Omental fat pad (tissue), 4 donors: ENCODE measurements at places on chromosomes 3 and 15.

DNA sequence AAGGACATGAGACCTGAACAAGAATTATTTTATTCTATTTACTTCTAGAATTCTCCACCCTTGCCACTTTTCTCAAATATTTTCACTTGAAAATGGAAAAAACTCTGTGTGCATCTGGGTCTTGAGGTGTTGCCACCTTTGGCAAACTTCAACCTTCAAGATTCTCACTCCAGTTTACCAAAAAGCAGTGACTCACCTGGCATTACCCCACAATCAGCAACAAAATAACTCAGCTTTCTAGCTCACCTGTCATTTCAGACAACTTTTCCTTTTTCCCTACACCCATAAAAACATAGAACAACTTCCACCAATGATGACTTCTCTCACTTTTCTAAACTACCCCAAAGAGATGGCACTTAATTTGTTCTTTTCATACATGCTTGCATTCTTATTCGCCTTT, 115.8 kb downstream of the DUT start:
- DNase-seq, result no peak

DNA sequence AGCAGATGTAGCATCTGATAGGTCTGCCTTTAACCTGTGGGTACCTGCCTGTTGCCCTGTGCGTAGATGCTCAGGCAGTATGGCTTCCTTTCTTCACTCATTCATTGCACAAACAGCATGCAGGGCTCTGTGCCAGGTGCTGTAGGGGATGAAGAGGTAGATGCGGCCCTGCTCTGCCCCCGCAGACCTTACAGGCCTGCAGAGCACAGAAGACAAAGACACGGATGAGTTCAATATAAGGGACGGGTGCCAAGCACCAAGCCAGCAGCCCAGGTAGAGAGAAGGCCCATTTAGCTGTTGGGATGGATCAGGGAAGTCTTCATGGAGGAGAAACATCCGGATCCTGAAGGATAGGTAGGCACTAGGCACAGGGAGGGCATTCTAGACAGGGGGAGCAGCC, 69.4 kb downstream of the AAGAB start:
- no peak for DNase-seq

GRCh38 chr3:98525494-98525893, 2.8 kb upstream of the CLDND1 start:
- DNase-seq, result no peak

GRCh38 chr15:67879440-67880129, 39.7 kb upstream of the RNU6-1 start:
- DNase-seq, result no peak

DNA sequence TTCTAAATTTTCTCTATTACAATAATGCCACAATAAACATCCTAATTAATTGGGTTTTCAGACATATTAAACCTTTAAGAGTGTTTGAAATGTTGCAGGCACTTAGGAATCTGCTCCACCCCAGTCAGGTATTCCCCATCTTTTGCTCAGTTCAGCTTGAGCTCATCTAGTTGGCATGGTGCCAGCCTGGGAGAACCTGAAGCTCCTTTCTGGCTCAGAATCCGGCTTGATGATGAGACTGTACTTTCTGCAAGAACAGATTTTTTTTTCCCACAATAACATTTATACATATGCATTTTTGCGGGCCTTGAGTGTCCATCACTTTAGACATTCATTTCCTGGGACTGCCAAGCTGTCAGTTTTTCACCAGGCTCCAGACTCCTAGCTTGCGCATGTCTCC, 7.7 kb upstream of the OXSR1 start:
- no peak for DNase-seq

DNA sequence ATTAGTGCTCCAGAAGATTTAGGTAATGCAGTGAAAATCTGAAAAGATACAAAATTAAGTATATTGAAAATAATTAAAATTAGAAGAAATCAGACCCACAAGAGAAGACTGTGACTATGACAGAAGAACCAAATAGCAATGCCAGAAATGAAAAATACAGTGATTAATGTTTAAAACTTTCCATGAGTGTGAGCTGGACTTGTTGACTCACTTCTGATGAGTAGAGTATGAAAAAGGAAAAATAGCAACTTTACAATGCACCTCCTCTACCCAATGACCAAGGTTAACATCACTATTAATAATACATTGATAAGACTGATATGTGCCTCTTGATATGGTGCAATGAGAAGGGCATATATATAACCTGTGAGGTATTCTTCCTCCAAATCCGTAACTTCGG, 39.3 kb upstream of the SLC22A13 start:
- no peak for DNase-seq

DNA sequence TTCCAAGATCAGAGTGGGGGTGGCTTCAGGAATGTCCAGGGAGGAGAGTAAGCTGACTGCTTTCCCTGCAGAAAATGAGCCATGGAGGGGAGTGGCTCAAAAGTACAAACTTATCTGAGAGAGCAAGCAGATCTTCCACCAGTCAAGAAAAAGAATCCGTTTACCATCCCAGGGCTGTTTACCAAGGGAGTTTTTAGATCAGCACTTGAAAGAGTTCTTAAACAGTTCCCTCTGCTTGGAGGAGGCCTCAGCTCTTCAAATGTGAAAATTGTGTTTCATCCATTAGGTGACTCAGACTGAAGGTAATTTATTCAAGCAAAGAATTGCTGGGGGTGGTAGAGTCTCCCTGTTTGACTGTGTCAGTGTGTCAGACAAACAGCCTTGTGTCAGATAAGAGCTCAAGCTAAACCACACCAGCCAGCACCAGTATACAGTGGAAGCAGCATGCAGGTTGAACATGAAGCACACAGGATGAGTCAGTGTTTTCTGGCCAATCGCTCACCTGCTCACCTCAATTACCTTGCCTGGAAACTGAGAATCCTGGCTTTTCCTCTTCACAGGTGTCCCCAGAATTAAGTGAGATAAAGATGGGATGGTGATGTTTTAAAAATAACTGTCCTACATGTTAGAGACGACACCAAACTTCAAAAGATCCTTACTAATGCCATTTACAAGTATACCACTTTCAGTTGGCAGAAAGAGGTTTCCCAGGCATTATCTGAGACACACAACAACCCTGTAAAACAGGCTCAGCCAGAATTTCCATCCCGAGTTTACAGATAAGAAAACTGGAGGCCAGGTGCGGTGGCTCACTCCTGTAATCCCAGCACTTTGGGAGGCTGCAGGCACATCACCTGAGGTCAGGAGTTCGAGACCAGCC, 21.7 kb downstream of the SH3BP5 start:
- no peak for DNase-seq

DNA sequence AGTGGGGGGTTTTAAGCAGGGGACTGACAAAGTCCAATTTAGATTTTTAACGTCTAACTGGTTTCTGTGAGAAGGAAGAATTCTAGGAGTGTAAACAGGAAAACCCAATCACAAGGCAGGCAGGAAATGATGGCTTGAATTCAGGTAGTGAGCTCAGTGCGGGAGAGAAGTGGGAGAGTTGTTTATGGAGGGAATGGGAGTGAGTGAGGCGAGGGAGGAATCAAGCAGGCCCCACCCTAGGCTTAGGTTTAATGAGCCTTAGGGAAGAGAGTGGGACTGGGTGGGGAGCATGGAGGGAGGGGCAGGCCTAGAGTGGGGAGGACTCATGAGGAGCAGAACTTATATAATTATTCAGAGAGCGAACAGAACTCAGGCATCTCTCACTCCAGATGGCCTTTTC, 17.9 kb downstream of the VIPR1 start:
- no peak for DNase-seq

GRCh38 chr3:129644836-129645235, 38.4 kb upstream of the PLXND1 start:
- no peak for DNase-seq

- no peak for DNase-seq
These were observed 17.5 kb upstream of the NMD3 start for GRCh38 chr3:161203485-161204098.

DNA sequence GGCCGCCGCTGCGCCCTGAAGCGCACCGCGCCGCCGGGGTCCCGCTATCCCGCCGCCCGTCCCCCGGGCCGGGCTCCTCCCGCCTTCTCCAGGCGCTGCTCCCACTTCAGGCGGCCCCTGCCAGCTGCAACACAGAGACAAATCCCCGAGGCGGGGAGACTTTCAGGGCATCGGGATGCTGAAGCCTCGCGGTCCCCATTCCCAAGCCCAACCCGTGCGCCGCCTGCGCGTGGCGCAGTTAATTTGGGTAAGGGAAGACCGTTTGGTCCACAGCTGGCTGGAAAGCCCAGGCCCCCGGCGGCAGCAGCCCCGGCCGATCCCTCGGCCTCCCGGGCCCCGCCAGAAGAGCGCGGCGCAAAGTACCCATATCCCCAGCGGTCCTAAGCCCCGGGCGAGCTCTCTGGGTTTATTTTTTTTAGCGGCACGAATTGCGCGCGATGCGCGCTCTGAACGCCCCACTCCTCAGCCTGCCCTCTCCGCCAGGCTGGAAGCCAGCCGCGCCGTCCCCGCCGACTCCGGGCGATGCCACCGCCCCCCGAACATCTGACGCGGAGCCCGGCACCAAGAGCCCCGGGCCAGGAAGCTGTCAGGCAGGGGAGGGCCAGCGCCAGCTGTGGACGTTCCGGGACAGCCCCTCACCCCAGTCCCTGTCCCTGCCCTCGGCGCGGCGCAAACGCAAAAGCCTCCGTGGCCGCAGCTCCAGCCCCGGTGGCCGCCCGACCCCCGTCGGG, 517 bp downstream of the FBN1 start:
- DNase-seq, result no peak

DNA sequence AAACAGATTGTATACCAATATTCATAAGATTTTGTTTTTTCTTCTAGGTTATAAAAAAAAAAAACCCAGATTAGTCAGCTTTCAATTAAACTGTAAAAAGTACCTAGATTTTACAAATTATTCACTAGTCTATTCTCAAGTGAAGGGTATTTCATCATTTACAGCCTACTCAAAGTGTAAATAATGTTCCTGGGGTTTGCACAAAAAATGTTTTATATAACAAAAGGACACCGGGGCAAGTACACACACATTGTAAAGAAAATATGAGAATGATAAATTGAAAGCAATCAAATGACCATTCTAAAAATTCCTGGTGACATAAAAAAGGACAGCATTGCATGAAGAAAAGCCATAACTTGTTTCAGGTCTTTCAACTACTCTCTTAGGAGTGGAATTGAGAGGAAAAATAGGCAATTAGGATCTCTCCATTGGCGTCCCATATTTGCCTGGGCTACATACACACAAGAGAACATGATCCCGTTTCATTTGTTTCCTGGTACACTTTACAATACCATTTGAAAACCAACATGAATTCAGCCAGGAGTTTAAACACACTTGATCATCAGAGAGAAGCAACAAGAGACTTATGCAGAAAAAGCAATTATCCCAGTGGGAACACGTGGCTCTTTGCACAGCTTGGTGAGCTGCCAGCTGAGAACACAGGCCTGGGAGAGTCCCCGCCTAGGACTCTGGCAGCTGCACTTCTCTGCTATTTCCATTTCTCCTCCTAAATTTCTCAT, 1039.2 kb downstream of the ROBO1 start:
- no peak for DNase-seq

- DNase-seq, result no peak
These were observed 4.4 kb upstream of the PLAAT1 start for GRCh38 chr3:193236599-193236998.

DNA sequence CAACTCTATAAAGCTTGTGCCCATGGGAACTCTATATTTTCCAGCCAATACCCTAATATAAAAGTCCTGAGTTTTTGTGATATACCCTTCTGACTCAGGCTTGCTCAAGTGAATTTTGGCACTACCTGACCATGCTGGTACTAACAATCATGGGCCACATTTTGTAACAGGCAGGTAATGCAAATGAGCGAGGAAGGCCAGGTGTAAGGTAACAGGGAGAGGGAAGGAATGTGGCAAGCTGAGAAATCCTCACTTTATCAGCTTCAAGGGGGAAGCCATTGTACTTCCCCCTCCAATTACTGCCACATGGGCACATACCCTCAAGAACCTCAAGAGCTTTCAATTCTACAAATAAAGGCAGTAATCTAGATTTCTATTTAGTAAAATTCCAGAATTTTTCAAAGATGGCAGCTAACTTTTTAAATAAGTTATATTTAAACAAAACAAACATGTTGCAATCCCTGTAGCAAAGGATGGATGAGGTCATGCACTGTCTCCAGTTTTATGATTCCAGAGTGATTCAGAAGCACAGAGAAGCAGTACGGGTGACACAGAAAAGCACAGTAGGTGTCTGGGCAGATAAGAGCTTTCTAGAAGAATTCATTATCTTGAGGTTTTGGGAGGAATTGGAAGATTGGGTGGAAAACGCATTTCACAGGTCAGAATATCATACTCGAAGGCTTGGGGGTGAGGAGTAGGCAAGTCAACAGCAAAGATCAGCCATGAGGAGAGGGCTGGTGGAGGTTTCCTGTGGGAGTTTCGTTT, 87.6 kb downstream of the FOXP1 start:
- DNase-seq, result no peak

- DNase-seq, result no peak
These were observed 45.1 kb downstream of the RTP1 start for GRCh38 chr3:187242435-187242834.

GRCh38 chr3:37668818-37669610, 192.7 kb upstream of the CTDSPL start:
- no peak for DNase-seq

GRCh38 chr3:126439968-126440708, 35.6 kb downstream of the ZXDC start:
- no peak for DNase-seq

DNA sequence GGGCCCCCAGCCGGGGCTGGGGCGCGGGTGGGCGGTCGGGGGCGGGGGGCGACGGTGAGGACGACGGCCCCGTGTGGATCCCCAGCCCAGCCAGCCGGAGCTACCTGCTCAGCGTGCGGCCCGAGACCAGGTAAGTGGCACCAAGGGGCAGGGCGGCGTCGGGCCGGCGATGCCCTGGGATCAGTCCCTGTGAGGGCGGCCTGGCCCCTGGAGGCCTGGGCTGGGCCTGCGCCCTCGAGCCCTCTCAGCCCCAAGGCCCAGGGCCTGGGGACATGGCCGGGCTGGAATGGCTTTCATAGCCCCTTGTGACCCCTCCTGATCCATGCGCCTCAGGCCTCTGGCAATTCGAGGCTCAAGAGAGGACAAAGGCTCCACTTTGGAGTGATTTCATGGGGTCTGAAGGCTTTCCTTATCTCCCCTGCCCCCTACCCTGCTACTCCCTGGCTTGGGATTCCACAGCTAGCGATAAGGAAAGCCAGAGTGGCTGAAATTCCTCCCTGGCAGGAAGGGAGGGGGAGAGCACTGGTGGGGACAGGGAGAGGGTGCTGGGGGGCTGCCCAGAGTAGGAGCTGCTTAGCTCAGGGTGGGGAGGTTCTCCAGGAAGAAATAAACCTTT, 418 bp downstream of the ALPK3 start:
- DNase-seq, result no peak

- no peak for DNase-seq
These were observed 64.1 kb upstream of the HEG1 start for GRCh38 chr3:125119752-125120378.

DNA sequence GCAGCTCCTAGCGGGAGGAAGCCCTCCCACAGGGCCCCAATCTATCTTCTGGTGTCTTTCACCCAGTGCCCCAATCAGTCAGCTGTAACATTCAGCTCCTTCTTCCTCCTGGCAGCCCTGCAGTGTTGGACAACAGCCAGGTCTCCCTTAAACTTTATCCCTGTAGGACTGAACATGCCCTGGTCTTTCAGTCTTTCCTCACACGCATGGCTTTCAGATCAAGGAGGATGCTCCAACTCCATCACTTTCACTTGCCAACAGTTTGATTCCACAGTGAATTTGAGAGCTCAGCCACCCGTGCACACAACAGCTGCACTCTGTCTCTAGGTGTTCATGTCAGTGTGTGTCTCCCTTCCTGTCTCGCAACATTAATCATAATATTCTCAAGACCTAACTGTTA, 28.5 kb upstream of the LRRC34 start:
- DNase-seq, result no peak

- DNase-seq, result no peak
These were observed 37.6 kb upstream of the ADCY5 start for GRCh38 chr3:123486460-123486859.

- DNase-seq, result no peak
These were observed 301.0 kb upstream of the SLCO3A1 start for GRCh38 chr15:91552555-91552954.
